ENCODE measurements at places on chromosomes 6 and 20.

DNA sequence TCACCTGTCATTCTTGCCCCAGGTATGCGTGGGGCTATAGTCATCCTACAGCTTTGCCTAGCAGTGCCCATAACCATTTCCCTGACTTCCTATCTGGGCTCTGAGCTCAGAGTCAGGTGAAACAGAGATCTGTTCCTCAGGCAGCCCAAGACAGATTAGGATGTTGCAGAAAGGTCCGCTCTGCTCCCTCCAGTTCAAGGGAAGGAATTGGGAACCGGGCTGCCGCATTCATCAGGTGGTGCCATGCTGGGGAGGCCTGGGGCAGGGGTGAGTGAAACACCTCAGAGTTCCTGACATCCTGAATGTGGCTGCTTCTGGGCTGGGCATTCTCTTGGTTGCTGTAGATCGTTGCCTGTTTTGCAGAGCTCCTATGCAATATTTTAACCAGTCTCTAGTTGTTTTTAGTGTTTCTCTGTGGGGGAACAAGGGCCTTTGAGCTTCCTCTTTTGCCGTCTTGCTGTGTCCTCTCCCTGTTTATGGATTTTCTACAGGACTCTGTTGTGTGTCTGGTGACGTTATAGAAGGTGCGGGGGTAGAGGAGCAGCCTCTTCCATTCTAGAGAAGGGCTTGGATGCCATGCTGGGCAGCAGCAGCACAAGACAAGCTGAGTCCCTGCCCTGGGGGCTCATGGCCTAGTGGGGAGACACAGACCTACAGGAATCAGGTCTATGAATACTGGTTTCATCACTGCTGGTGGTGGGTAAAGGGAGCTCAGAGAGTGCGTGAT lies 9.2 kb downstream of the ENTPD6 start:
- no peak for DNase-seq

DNA sequence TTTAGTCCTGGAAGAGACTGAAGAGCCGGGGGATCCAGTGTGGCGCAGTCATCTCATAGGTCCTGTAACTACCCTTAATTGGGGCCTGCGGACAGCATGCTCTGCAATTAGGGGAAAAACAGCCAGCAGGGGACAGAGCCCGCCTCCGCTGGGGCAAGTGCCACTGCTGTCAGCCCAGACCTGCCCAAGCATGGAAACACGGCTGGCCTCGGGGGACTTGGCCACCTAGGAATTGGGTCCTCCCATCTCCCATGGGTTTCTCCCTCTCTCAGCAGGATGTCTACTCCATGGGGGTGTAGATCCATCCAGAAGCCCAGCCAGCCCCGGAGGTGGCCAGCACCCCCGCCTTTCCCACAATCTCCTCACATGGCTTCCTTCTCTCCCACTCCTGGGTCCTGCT lies 3.6 kb downstream of the GHRH start:
- no peak for DNase-seq

GRCh38 chr6:43544461-43544860 lies 27.6 kb downstream of the POLR1C start:
- DNase-seq: no peak

GRCh38 chr6:17662585-17662984 lies 44.1 kb downstream of the NUP153 start:
- no peak for DNase-seq

- DNase-seq: peak; percentile 84
These were observed 12.8 kb downstream of the NFATC2 start for GRCh38 chr20:51529758-51530157.

DNA sequence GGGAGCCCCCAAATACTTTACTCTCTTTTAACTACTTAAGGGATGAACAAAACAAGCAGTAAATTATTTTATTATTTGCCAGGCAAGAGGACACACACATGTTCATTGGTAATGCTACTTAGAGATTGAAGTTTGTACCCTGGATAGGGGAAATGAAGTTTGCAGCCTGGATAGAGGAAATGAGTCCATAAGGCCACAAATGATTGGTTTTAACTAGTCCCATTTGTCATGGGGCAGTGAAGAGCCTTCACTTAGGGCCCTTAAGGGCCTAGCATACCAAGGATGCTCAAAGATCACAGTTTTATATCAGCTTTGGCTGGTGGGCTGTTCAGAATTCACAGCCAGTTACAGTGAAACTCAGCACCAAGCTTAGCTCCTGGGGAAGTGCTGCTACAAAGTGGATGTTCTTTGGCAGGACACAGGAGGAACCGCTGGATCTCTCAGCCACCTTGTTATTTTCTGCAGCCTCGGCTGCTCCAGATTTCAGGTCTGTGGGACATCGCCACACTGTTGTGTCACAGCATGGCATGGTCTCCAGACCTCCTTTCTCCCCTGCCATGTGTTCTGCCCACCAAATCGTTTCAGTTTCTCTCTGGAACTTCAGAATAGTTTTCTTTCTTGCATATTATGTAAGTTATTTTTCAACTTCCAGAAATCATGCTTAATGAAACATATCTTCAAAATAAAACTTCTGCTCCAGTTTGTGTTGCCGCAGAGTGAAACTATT lies 41.8 kb downstream of the NCOA7 start:
- DNase-seq: no peak

DNA sequence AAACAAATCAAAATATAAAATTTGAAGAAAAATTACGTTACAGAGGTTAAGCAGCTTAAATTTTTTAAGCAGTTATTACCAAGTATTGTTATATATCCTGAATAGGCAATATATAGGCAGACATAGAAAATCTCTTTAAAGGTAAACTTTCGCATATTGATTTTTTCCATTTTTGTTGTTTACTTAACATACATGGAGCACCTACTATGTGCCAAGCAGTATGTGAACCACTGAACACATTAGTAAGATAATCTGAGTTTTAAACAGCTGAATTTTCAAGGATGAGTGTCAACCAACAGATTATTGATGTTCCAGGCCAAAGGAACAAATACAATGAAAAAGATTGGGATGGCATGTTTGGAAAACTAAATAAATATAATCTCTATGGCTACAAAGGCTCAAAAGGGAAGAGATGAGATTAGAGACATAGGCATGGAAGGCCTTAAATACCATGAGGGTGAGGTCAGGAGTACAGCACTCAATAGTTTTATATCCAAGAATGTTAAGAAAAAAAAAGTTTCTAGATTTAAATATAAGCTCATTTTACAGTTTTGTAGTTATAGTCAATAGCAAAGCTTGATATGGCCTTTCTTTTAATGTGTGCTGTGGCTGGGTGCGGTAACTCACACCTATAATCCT lies 277.5 kb downstream of the PTPRK start:
- DNase-seq: no peak

DNA sequence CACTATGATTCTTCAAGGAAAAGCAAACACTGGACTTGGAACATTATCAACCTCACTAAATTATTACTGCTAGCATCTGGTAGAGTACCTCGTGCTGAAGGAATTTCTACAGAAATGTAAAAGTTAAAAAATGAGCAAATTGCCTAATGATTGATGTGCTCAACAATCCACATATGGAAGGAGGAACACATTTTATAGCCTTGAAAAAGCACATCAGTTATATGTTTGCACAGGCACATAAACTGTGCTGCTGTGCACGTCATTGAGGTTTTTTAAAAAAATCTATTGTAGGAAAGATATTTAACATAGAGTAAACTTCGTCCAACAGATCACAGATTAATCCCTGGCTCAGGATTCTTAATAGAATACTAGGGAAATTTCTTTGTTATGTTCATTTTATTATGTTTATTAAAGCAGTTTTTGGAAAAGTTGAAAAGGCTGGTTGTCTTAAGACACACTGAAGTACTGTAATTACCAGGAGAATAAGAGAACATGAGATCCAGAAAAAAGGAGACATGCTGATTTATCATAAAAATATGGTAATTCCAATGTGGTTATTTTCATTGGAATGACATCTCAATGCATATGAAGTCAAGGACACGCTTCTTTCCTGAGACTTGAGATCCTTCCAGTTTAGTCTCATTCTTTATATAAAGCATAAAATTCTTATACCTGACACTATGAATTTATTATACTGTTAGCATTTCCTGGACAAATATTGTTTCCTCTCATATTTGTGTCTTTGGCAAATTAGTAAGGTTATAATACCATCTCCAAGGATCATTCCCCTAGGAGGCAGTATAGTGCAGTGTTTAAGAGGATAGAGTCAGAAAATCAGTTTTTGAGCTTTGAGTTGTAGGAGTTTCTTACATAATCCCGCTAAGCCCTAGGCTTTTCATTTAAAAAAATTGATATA lies 511.1 kb downstream of the TENT5A start:
- no peak for DNase-seq

DNA sequence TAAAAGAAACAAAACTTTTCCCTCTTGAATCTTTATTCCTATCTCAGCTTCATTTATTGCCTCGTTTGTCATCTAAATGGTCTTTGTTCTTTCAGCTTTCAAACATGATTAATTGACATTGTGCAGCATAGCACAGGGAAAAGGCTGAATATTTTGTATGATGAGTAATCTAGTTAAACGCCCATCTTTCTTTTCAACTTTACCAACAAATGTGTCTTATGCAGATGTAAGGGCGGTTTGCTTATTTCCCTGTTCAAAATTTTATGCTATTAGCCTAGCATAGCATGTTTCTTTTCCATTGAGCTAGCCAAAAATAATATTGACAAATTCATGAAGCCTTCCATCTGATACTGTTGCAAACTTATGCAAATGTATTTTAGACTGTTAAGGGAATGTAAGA lies 176.4 kb upstream of the AKAP12 start:
- no peak for DNase-seq

DNA sequence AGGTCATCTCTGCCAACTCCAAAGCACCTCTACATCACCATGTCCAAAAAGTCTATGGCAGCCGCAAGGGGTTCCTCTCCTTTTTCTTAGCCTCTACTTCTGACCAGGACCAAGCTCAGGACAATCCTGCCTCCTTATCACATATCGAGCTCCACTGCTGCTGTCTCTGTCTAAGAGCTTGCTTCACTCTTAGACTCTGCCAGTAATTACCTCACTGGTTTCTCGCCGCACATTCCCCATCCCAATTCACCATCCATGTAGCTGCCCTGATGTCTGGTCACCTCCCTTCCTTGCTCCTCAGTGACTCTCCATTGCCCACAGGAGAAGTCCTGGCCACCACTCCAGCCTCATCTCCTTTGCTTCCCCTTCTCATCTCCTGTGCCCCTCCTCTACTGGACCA lies 24.1 kb upstream of the PI16 start:
- DNase-seq: no peak

DNA sequence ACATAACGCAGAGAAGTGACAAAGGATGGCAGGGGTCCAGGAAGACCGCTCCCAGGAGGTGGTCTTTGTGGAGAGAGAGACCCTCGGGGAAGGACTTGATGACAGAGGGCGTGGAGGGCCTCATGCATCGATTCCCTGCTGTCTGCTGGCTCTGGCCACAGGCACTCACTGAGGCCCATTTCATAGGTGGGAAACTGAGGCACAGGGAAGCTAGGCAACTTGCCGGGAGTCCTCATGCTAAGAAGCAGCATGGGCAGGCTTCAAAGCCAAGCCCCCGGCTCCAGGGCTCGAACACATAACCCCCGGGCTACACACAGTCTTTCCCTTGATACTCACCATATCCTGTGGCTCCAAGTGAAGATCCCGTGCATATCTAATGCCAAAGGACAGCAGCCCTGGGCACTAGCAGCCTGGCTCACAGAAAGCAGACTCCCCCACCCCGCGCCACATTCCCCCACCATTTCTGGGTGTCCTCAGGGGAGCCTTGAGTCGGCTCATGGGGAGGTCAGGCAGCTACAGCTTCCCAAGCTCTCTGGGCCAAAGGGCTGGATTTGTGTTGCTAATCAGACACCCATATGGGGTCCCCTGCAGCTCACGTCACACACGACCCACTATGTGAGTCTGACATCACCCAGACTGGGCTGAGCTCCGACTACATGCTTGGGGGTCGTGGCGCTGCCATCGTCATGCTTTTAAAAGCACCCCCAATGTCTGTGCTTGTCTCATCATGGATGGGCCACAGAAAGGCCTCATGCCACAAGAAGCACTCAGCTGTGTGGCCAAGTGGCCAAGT lies 130.9 kb upstream of the PMEPA1 start:
- no peak for DNase-seq

DNA sequence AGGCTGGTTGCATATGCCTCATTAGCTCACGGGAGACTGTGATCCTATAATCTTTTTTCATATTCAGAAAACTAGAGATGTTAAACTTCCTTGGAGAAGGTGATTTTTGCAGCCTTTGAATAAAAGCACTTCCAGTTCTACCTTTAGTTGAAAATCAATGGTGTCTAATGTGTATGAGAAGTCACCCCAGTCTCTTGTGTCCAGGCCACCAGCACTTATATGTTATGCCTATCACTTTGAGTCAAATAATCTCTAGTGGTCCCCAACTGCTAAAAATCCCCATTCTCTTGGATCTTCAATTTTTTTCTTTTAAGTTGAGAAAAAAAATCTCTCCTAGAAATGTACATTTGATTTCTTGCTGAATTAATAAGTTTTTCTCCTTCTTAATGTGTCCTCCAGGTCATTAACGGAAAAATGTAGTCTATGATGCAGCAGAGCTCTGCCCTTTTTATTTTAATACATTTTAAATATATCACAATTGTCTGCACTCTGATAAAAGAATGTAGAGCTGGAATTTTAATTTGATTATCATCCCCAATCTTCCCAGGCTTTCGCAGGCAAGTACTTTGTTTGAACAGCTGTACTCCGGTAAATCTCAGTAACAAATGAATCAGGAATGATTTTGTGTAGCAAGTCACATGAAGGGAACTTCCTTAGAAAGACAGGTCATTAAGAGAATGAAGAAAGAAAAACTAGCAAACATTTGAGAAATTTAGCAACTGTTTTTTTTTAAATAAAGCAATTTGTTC lies 147.0 kb downstream of the SOX4 start:
- DNase-seq: no peak

DNA sequence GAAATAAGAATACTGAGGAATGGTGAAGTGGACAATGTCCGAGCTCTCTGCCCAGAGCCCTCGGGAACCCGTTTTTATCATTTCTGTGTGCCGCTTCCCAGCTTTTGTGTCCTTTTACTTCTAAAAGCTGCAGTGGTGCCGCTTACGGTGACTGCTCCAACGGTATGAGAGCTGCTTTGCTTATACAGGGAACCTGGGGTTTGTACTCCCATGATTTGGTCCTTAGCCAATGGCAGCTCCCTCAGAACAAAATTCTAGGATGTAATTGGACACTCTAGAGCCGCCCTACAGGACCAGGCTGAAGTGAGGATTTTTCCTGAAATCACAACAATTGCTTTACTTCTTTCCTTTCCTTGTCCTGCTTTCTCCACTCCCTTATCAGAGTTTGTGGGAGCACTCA lies 24.2 kb upstream of the PCSK2 start:
- no peak for DNase-seq

- no peak for DNase-seq
These were observed 59.9 kb downstream of the CNBD2 start for GRCh38 chr20:36028106-36028808.

All from stimulated activated effector memory CD8-positive, alpha-beta T cell treated with anti-CD3 and anti-CD28 coated beads, Interleukin-12 subunit alpha, Interleukin-12 subunit beta, amount 100 ng/mL, for 72 hours (primary cell).